CD4-positive, alpha-beta T cell treated with Interleukin-1 beta for 1 hour (primary cell): ENCODE measurements at places on chromosomes 16 and 17.
A peak's percentile ranks its signal among the peaks of the same experiment; 100 is the strongest.

GRCh38 chr16:55453909-55454308, 25.1 kb upstream of the MMP2 start:
- no peak for DNase-seq

- no peak for DNase-seq
Measured at GRCh38 chr16:50696126-50696525, 2.7 kb downstream of the NOD2 start.

- DNase-seq: no peak
Measured at GRCh38 chr17:49441578-49441977, 26.9 kb upstream of the PHB1 start.

- no peak for DNase-seq
Measured at GRCh38 chr16:89921131-89921701, 1.9 kb upstream of the TUBB3 start.

DNA sequence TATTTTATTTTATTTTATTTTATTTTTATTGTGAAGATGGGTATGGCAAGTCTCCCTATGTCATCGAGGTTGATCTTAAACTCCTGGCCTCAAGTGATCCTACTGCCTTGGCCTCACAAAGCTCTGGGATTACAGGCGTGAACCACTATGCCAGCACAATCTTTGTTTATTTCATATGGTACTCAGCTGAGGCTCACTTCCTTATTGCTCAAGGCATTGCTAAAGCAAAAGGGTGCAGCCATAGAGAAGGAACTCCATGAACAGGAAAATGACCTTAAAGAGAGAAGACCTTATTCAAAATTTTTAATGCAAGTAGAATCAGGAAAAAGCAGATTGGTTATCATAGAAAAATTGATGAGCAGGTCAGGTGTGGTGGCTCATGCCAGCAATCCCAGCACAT, 110.6 kb upstream of the RBBP6 start:
- DNase-seq: no peak

DNA sequence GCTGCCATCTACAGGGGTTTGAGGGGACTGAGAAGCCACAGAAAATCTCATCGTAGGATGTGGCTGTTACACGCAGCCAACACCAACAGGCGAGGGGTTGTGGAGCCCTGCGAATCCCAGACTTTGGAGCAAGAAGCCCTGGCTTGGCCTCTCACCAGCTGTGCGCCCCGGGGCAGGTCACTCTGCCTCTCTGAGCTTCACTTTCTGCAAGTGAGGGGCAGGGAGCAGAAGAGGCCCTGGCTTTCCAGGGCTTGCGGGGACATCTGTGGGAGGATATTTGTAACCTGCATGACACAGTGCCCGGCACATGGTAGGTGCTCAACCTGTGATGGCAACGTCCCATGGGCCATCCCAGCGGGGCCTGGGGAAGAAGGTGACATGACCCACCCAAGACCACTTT, 32.9 kb upstream of the CIBAR2 start:
- no peak for DNase-seq

DNA sequence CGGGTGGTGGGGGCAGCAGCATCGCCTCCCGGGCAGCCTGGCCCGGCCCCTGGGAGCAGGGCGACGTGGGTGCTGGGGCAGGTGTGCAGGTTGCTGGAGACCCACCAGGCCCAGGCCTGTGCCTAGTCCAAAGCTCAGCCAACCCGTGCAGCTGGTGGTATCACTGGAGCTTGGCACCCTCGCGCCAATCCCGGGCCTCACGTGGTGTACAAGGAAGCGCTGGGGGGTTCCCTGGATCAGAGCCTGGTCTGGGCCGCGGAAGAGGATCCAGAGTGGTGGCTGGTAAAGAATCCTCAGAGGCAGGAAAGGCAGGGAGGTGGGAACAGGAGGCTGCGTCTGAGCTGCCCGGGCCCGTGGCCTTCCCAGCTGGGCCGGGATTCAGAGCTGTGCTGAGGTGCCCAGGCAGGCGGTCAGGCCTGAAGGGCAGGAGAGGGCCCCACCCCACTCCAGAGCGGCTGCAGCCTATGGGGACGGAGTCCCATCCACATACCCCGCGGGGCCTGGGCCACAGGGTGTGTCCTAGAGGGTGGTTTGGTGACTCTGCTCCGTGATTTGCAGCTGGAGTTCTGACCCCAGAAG, 36.2 kb downstream of the ZFPM1 start:
- DNase-seq: no peak

DNA sequence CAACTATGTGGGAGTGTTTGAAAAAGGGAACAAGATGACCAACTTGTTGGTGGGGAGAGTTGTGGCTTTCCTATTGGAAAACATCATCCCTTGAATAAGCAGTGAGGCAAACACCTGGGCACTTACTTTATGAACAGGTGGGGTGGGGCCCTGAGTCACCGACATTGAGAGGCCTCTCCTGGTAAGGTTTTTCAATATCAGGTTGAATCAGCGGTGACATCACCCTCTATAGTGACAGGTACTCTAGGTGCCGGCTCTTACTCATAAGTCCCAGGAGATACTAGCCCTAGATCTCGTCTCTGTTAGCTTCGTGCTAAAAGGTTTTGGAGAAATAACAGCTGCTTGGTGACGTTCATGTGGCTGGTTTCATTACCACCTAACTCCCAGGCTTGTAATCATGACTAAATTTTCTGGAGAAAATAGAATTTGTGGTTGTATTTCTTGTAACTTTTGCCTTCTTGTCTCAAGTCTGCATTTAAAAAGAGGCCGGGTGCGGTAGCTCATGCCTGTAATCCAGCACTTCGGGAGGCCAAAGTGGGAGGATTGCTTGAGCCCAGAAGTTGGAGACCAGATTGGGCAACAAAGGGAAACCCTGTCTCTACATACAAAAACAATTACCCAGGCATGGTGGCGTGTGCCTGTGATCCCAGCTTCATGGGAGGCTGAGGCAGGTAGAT, 19.3 kb downstream of the CDH1 start:
- DNase-seq: no peak

- DNase-seq: peak; percentile 65
Measured at GRCh38 chr17:80855948-80856862, 135.4 kb upstream of the CHMP6 start.

- no peak for DNase-seq
Measured at GRCh38 chr17:45433159-45433535, 477 bp upstream of the ARHGAP27 start.

DNA sequence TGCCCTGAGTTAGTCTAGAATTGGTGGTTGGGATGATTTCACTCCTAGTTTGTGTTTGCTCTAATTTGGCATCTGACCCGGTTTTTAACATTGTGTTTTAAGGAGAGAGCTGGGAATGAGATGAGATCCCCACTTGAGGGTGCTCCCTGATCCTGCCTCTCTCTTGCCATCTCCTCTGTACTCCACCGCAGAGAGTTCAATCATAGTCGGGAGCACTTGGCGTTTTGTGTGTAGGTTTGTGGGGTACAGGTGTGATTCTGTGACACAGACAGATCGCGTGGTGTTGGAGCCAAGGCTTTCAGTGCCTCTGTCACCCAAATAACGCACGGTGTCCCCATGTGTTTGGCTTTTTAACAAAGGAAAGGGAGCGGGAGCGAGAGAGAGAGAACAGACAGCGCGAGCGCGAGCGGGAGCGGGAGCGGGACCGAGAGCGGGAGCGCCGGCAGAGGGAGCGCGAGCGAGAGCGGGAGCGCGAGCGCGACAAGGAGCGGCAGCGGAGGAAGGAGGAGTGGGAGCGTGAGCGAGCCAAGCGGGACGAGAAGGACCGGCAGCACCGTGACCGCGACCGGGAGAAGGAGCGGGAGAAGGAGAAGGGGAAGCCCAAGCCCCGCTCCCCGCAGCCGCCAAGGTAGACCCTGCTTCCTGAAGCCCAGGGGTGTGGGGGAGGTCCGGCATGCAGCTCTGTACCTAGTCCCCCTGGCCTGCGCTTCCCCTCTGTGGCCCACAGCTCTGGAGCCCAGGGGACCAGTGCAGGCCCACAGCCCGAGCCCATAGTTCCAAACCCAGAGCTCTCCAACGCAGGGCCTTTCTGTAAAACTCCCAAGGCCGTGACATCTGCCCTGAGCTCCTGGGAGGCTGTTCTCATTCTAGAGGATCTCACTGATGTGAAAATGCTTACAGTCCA, 27.2 kb upstream of the IL17C start:
- DNase-seq: no peak

GRCh38 chr16:4419402-4419959, 3.1 kb upstream of the CORO7 start:
- DNase-seq: no peak

GRCh38 chr17:2631211-2631610, 37.8 kb downstream of the PAFAH1B1 start:
- DNase-seq: no peak

DNA sequence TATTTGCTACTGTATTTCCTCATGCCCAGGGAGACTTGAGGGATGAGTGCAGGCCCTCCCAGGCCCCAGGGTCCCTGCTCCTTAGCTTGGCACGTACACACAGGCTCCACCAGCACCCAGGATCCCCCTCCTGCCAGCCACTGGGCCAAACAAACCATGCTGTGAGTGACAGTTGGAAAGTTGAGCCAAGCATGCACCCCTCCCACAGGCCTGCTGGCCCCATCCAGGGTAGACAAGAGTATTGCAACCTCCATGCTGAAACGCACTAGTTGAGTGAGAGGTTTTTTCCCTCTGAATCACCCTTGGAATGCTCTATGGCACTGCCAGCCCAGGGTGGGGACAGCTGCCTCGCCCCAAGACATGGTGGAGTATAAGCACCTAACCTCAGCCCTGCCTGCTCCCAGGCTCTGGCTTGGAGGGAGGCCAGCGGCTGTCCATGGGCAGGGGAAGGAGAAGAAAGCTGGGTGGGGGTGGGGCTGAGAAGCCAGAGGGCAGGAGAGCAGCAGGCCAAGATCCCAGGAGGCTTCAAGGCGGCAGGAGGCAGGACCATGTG, 49.6 kb downstream of the PITPNM3 start:
- DNase-seq: no peak

GRCh38 chr16:87734644-87735043, 31.1 kb downstream of the KLHDC4 start:
- DNase-seq: no peak

- no peak for DNase-seq
Measured at GRCh38 chr16:4110065-4110464, 6.2 kb downstream of the ADCY9 start.

- DNase-seq: no peak
Measured at GRCh38 chr16:66254751-66255150, 111.7 kb upstream of the CDH5 start.

- DNase-seq: no peak
Measured at GRCh38 chr16:85372627-85373372, 240.3 kb upstream of the GSE1 start.

- no peak for DNase-seq
Measured at GRCh38 chr17:29256735-29257466, 10.2 kb downstream of the CRYBA1 start.

DNA sequence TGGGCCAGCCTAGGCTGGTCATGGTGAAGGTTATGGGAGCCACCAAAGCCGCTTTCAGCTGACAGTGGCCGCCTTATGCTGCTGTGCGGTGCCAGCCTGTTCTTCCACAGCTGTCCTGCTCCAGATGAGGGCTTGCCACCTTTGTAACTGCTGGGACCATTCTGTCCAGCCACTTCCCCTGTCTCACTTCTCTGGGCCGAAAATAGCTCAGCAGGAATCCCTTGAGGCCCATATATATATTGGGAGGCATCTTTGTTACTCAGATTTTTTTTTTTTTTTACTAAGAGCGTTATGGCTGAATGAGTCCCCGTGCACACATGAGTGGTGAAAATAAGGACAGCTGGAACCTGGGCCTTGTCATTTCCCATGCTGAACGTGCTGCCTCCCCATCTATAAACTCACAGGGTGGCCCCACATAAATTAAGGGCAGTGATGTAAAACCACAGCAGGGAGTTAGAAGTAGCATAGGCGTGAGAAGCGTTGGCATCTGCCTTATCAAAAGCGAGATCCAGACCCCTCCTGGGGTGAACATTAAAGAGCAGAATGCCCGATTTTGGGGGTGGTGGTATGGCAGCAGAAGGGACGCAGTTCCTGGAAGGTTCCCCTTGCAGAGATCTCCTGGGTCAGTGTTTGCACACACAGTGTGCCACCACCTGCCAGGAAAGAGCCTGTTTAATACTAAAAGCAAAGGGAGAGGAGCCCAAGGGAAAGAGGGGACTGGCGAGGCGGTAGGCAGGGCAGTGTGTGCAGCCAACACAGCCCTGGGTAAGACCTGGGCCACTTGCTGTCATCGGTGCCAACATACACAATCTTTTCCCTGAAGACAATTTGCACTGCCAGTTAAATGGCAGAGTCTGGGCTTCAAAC, 57.8 kb downstream of the USP43 start:
- DNase-seq: no peak

DNA sequence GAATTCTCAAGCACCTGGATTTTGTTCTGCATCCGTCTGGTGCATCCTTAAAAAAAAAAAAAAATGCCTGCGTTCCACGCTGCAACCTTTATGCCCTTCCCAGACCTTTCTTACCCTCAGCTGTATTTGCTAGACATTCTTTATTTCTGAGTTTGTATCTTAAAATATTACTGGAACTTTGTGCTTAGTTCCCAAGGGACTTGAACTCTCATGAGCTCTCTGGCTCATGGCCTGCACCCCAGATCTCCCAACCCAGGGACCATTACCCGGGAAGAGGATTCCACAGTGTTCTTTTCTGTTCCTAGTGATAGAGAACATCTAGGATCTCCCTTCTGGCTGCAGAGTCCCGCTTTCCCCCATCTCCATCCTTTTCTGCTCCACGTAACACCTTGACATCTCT, 28.9 kb upstream of the CLEC18A start:
- no peak for DNase-seq

GRCh38 chr16:73274140-73274539, 226.2 kb upstream of the ZFHX3 start:
- DNase-seq: no peak

- DNase-seq: no peak
Measured at GRCh38 chr17:56809106-56809819, 24.5 kb downstream of the C17orf67 start.

DNA sequence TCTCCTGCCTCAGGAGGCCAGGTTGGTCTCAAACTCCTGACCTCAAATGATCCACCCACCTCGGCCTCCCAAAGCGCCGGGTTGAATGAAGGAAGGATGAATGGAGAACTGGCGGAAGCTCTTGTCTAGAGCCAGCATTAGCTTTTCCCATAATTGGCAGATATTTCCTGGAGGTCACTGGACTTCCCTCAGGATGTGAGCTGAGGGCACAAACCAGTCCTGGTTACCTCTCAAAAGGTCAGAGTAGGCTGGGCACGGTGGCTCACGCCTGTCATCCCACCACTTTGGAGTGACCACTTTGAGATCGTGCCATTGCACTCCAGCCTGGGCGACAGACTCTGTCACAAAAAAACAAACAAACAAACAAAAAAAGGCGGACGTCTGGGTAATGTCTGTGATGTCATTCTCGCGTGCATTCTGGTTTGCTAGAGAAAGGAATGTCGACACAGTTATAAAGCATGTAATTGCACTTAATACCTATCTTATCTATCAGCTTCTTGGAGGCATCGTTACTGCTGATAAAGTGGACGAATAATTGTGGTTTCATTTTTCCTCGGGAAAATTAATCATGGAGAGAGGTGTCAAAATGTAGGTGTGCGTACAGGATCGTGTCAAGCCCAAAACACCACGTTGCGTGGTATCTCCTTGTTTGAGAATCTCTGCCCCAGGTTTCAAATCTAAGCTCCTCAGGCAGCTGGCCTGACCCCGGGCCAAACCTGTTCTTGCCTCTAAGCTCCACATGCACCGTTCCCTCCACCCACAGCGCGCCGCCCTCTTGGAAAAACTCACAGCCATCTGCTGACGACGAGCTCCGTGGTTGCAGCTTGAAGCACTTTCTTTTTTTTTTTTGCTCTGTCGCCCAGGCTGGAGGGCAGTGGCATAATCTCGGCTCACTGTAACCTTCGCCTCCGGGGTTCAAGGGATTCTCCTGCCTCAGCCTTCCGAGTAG, 6.4 kb upstream of the CRK start:
- DNase-seq: peak; percentile 8
